ENCODE measurements at places on chromosomes 13 and 19.

GRCh38 chr19:18433015-18433691 lies 4.8 kb downstream of the ISYNA1 start:
- DNase-seq = peak; percentile 85

DNA sequence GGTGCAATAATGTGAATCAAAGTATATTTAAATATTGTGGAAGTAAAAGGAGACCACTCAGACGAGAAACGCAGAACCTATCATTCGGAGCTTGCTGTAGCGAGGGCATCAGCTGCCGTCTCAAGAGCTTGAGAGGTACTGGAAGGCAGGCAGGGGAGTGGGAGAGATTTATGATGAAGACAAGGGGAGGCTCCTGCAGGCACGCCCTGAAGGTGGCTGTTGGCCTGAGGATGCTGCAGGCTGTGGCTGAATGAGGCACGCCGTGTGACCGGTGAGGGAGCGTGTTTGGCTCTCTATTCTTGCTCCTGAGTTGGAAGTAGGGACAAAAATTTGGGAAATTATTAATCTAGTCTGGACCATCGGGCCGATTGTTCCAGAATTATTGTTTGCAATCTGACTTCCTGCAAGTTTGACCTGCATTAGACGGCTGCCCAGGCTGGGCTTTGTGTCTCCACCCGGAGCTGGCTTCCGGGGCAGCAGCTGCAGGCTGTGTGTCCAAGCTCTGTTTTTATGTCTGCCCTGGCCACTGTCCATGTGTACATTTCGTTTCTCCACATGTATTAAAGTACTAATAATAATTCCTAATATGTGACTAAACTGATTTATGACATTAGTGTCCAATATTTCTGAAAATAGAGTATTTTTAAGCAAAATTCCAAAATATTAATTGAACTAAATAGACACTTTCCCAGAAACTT lies 91.1 kb upstream of the ANKRD10 start:
- no peak for DNase-seq

GRCh38 chr13:35213911-35214310 lies 262.6 kb downstream of the MAB21L1 start:
- DNase-seq = no peak

GRCh38 chr19:11699931-11700794 lies 38.6 kb downstream of the ZNF823 start:
- DNase-seq = peak; percentile 54

DNA sequence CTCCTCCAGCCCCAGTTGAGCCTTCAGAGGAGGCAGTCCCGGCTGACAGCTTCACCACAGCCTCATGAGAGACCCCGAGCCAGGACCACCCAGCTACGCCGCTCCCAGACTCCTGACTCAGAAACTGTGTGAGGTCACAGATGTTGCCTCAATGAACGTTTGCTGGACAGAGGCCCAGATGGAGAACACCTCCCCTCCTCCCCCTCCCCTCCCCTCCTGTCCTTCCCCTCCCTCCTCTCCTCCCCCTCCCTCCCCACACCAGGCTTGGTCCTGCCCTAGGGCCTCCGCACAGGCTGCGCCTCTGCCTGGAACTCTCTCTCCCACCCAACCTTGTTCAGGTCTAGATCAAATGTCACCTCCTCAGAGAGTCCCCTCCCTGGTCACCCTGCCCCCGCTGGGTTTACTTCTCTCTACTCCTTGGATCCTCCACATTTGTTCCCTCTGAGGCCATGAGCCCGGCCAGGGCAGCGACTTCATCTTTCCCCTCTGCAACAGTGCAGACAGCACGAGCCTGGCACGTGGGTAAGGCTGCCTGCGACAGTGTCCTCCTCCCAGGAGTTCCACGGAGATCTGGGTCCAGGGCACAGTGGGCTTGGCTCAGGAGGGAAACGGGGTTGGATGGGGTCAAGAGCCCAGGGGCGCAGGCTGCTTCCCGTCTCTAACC lies 17.4 kb downstream of the PIP5K1C start:
- DNase-seq = no peak

GRCh38 chr19:15866636-15867035 lies 31.2 kb downstream of the CYP4F2 start:
- no peak for DNase-seq

- DNase-seq = no peak
These were observed 160.0 kb downstream of the RBM26 start for GRCh38 chr13:79245937-79246577.

DNA sequence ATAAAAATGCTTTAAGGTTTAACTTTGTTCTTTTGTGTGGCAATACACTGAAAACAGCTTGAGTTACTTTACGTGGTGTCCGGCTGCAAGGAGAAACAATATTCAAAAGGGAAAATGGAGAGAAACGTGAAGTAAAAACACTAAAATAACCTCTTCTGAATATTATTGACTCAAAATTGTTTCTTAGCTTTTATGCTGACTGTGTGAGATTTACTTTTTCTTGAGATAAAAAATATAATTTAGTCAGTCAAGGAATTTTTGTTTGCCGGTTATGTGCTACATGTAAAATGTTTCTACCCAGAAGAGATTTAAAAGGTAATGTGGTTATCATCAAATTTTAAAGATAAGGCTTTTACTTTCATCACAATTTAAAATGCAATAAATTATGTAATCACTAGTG lies 200.6 kb upstream of the GPC6 start:
- no peak for DNase-seq

- DNase-seq = peak; percentile 83
These were observed 24.4 kb upstream of the GPR12 start for GRCh38 chr13:26784704-26785639.

DNA sequence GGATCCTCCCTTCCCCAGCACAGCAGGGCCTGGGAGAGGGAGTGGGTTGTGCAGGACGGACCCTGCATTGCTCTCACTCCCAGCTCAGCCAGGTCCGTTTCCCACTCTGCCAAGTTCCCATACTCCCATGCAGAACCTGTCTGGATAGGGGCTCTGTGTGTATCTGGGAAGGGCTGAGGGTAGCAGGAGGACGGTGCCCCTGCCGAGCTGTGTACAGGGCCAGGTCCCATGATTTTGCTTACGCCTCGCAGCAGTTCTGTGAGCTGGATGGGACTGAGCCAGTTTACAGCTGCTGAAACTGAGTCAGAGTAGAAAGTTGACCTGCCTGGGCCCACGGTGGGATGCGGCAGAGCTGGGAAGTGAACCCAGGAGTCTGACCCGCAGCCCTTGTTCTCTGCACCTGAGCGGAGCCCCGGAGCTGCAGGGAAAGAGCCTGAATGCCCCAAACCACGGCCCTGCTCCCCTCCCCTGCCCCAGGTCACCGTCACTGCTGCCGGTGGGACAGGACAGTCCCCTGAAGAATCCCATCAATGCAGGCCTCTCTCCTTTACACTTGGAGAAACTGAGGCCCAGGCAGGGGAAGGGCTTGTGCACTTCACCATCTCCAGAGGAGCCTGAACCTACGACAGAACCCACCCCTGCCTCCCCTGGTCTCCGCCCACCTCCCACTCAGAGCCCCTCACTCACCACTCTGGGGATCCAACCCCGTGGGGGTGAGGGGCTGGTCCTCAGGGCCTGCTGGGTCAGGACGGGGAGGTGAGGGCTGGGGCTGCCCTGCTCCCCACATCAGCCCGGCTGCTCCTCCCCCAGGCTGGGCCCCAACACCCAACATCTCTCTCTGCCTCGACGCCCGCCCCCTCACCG lies 3.5 kb downstream of the LILRB5 start:
- DNase-seq = no peak

DNA sequence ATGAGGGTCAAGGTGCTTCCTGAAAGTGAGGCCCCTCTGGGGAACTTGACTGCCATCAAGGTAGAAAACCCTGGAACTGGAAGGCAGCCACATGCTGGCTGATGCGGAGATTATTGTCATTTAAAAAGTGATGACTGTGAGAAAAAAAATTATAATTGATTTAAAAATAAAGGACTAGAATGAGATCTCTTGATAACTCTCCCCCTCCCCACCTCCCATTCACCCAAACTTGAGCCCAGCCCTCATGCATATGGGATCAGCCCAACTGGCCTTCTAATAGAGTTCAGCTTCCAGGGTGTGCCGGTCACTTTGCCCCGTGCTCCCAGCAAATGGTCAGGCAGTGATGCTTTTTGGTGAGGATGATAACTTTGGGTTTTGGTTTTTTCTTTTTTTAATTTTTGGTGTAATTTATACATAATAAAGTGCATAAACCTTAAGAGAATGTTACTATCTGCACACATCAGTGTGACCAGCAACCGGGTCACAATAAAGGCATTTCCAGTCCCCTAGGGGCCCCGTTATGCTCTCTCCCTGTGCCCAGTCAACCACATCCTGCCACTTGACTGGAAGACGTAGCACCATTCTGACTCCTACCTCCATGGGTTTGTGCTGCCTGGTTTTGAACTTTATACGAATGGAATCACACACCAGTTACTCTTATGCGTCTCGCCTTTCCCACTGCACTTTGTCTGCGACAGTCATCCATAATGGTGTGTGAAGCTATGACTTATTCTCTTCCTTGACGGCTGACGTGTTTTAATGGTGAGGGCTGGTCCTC lies 187.9 kb downstream of the USP12 start:
- DNase-seq = no peak

DNA sequence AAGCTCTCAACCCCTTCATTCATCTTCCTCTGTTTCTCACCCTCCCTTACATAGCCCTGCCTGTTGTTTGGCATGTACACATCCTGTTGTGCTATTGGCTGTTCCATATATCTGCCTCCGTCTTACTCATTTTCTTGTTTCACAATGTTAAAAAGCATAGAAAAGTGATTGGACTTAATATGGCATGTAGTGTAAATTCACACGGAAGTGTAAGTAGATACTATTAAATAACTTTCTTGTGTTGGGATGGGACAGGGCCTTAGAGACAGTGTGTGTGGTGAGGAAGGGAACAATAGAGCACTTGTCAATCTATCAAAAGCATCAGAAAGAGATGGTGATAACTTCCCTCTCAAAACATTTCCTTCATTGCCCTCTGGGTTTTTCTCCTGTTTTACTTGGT lies 12.3 kb downstream of the LMO7 start:
- DNase-seq = no peak

- no peak for DNase-seq
These were observed 3.9 kb downstream of the WDR18 start for GRCh38 chr19:988081-988480.

All from B cell (primary cell).